Activated CD4-positive, alpha-beta T cell treated with anti-CD3 and anti-CD28 coated beads, Interleukin-2, Interleukin-6, amounts not matched to agents 100 ng/mL and 50 ng/mL, durations not matched to agents 16 hours and 8 hours (primary cell): ENCODE measurements at places on chromosomes 3 and 15.

DNA sequence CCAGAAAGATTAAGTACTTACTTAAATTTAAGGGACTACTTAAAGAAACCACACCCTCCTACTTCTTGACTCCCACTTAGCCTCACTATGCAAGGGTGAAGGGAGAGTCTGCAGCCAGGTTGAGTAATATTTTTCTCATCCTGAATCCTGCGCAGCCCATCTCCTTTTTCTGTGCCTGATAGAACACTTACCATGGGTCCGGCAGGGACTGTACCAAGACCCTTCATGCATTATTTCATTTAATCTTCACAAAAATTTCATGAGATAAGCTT lies 562.6 kb upstream of the CFAP20DC start:
- no peak for DNase-seq

DNA sequence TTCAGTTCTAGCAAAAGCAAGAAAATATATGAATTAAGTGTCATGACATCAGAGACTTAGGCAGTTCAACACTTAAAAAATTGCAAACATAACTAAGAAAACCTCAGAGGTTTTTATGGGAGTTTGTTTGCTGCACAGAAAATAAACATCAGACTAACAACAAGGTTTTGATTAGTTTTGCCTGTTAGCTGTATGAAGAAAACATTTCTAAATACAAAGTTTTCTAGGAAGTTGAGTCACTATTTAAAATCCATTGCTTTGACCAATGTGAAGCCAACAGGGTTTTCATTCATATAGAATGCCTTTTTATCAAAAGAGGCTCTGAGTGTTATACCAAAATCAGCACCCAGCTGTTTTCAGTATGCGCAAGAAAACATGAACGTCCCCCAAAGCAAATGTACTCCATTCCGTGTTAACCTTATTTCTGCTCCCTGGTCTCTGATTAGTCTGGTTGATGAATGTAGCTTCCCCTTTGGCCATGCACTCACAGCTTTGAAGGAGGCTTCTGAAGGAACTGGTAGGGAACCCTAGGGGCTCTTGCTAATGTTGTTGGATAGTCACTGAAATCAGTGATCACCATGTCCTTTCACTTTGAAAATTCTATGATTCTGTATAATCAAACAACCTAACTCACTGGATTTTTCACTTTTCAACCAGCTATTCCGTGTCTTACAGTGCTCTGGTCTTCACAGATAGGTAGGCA lies 89.6 kb upstream of the TSEN2 start:
- DNase-seq, result no peak

DNA sequence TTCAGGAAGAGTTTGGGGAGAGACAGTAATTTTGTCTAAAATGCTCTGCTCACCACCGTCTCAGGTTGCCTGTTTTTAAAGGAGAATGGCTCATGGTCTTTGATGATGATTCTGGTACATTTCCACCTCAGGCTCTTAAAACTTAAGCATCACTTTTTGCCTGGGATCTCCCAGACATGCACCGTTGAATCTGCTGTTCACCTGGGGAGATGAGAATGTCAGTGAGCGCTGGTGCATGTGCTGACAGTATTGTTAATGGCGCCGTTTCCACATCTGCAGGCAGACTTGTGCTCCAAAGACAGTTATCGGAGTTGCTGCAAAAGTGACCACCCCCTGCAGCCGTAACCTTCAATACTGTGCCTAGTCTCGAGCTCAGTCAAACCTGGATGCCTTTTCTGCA lies 219.0 kb upstream of the TPM1 start:
- no peak for DNase-seq

- DNase-seq, result no peak
Observed at GRCh38 chr3:51932471-51933370, 9.0 kb downstream of the RRP9 start.

- DNase-seq, result no peak
Observed at GRCh38 chr3:113300596-113300995, 89.2 kb downstream of the BOC start.

GRCh38 chr3:185409957-185410356 lies 47.0 kb downstream of the MAP3K13 start:
- DNase-seq, result no peak

DNA sequence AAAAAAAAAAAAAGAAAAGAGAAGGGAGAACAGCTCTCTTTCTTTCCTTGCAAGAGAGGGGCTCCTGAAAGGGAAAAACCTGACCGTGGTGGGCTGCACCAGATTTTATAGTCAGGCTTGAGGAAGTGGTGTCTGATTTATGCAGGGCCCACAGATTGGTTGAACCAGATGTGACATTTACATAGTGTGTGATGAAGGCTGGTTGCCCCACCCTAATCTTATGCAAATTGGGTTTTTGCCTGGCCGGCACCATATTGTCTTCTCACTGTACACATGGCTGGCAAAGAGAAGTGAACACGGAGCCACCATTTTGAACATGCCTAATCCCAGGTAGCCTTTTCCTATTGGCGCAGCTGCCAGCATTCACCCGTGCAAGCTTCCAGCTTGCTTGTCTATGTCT lies 154.4 kb downstream of the OXSM start:
- DNase-seq, result no peak

- DNase-seq, result no peak
Observed at GRCh38 chr15:69513450-69513960, 60.9 kb downstream of the RPLP1 start.

DNA sequence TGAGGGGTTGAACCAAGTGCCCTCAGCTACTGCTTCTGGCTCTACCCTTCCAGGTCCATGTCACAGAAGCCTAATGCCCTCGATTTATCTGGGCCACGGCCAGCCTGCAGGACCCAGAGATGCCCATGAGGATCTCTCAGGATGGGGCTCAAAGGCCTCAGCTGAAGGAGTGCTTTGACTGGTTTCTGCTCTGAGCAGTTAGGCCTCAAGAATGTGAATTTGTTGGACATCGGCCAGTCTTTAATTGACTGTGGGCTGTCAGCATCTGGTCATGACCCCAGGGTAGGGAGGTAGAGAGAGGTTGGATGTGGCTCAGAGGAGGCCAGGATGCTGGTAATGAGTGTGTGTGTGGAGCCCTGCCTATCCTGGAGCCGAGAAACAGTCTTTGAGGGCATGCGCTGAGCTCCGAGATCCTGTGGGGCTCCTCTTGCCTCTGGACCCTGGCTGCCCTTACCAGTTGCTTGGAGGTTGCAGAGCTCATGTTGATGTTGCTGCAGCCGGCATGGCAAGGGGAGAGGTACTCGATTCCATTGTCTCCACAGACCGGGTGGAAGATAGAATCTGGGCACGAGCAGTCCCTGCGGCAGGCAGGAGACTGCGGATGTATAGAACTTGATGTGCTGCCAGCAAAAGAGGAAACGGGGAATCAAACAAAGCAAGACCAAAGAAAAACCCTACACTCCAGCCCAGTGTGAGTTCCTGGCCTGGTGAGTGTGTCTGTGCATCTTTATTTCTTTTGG lies 49.1 kb upstream of the RAB6B start:
- DNase-seq, result no peak
